Panc1 (cell line): ENCODE measurements at places on chromosomes 4 and X.

DNA sequence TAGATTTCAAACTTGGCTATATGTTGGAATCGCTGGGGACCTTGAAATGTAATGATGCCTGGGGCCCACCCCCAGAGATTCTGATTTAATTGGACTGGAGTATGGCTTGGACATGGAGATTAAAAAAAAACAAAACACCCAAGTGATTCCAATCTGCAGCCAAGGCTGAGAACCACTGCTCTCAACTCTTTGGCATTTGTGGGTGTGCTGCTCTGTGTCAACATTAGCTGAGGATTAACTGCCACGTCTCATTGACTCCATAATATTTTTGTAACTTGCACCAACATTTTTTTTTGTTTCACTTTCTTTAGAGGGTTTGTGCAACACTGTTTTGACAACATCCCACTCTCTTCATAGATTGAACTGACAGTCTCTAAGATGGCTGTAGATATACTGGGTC lies 41.1 kb upstream of the PDK3 start:
- no peak for DNase-seq

GRCh38 chrX:123962006-123962467 lies 531 bp downstream of the STAG2 start:
- DNase-seq, result no peak

DNA sequence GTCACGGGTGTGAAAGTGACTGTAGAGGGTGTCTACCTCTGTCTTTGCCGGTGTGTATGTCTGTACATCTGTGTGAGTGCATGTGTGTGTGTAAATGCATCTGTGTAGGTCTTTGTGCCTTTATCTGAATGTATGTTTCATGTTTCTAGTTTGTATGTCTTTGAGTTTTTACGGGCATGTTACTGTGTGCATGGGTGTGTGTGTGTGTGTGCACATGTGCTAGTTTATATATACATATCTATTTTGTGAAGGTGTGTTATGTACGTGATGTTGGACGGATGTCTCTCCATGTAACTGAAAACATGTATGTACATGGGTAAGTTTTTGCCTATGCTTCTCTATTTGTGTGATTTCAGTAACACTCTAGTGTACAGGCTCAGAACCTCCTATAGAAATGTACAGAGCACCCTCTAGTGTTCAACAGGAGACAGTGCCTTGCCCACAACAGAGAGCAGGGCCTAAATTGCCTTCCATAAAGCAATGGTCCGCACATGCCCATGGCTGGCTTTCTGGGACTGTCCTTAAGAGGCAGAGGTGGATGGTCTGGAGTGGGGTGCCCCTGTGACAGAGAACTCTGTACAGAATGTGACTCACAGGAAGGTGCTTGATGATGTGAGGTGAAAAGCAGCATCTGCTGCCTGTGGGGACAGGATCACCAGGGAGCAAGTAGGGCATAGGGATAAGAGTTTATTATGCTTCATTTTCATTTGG lies 343.5 kb downstream of the RAPGEF2 start:
- DNase-seq, result peak; percentile 41

DNA sequence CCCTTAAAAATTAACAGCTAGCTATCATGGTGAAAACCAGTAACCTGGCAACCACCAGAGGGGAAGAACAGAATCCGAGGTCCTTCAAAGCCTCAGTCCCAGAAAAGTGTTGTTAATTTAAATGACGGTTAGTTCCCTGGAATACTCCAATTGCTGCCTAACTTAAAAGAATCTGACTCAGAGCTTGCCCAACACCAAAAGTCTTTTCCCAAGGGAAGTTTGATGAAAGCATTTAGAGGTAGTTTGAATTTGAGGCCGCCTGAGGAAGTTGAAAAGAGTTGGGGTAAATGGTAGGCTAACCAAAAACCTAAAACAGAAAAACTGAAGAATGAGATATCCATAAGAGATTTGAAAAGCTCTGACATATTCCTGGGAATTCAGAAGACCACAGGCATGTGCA lies 46.6 kb downstream of the IL13RA2 start:
- no peak for DNase-seq

- DNase-seq, result no peak
These were observed 4.0 kb downstream of the PRPS1 start for GRCh38 chrX:107632346-107632745.

- DNase-seq, result no peak
These were observed 146.2 kb downstream of the GATB start for GRCh38 chr4:151614561-151614960.

DNA sequence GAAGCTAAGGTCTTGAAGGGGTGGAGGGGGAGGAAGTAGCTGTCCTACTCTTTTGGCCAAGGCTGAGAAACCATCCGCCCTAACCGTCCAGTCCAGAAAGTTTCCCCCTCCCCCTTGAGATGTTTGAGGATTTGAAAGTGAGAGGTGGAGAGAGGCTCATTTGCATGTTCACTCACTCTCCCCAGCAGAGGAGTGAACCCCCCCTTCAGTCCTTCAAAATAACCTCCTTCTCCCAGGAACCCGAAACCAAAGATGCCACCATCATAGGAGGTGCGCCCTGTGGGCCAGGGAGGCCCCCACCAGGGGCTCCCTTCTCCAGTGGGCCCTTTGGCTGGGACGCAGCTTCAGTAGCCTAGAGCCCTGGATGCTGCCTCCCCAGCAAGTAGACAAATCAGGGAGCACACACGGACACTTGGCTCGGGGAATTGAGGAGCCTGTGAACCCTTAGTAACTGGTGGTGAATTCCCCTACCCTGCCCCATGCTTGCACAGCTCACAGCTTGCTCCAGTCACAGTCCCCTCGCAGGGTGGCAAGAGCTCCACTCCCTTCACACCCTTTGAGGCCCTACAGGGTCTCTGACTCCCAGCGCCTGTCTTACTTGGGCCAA lies 25.6 kb downstream of the ELF4 start:
- no peak for DNase-seq

DNA sequence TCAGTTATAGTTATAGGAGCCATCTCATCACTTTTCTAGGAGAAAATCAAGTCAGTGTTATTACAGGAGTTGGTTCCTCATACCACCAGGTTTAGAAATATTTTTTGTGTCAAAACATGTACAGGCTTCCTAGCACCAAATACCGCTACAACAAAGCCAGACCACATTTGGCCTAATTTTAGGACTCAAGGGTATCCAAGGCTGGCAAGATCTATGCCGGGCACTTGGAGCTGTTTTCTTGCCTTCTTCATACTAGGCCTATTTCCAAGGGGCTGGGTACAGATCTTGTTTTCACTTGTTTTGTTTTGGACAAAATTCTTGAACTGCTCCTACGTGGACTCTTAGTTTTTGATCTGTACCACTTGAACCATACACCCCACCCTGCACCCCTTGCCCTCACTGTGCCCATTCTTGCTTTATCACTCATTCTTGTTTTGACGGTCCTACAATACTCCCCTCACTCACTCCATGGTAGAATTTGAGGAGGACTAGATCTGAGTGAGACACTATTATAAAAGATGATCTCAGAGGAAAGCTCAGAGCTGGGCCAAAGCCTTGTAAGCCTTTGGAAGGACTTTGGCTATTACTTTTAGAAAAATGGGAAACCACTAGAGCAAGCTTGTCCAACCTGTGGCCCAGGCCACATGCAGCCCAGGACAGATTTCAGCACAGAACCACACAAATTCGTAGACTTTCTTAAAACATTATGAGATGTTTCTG lies 17.7 kb upstream of the TMEM144 start:
- DNase-seq, result no peak

DNA sequence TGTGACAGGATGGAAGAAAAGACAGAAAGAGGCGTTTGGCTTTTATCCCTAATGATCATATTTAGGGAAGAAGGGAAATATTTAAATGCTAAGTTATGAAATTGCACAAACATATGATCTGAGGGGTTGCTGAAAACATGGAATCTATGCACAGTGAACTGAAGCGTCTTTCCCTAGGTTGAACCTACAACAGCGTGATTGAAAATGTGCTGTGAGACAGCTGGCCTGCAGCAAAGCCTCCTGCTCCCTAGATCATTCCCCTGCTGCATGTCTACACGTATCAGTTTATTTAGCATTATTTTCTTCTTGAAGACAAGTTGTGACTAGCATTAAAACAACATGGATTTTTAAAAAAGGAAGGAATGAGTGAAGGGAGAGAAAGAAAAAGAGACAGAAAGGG lies 272.5 kb upstream of the TRAM1L1 start:
- no peak for DNase-seq

DNA sequence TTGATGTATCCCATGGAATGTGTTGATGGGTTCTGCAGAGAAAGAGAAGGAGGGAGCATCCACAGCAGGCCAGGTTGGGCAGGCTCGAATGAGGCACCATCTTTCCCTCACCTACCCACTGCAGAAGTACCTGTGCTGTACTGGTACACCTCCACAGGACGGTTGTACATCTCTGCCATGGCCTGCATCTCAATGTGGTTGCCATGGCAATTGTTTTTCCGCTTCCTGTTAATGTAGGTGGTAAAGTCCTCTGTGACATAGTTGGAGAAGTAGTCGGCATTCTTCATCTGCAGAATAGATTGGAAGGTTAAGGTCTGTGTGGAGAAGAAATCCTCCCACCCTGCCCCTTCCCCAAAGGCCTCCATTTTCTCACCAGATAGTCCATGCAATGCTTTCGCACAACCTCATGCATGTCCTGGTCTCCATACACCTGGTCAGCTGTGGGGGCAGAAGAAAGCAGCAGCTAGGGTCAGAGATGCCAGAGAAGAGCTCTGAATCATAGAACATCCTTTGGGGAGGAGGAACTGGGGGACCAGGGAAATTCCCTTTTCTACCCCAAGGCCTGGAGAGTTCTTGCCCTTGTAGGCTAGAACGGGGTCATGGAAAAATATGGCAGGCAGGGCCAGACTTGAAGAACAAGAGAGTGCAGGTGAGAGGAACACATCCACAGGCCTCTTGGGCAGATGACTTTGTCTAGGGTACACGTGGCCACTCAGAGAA lies 15.9 kb upstream of the PIM2 start:
- DNase-seq, result no peak

DNA sequence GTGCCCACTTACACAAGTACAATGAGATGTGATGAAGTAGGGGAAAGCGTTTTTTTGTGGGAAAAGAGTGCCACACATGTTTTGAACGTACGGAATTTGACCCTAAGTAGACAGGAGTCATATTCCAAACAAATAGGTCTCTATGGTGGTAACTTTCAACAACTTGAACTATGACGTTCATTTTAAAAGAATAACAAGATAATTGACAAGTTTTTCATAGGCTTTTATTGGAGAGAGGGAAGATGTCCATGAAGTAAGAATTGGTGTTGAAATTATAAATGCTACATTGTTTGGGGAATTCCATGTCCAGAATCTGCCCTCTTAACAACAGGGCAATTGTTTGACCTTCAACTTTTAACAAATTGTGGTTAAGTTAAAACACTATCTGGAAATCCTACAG lies 126.5 kb downstream of the GASK1B start:
- DNase-seq, result no peak

DNA sequence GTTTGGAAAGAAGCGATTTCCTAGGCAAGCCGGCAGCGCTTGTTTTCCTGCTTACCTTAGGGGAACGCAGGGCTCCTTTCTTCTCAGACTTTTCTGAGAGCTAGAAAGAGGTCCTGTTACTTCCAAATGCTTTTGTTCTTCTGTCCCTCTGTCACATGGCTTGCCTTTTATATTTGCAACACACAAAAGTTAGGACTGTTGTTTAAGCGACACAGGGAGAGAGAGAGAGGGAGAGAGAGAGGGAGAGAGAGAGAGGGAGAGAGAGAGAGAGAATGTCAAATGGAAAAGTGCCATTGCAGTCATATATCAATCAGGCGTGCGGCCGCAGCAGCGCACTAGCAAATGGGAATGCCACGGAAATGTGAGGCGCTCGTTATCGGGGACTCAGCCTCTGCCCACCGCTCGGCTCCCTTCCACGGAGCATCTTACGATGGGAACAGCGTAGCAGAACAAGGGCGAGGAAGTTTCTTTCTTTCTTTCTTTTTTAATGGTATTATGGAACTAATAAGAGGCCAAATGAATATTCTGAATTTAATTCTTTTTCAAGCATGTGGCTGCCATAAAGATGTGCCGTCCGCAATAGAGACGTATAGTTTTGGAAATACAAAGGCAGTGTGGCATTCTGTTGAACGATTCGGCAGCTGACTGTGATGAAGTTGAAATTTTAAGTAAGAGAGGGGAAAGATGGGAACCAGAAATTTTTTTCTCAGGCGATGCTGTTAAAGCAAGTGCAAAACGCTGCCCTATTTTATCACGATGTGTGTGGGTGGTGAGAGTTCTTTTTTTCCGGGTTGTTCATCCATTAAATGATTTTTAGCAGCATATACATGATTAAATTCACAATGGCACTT lies at the start of gene NDP:
TSS of gene NDP (minus strand) at position 142 of the 851 bp plus-strand sequence. CDS start 14,745 bp downstream, outside the sequence.
- DNase-seq, result no peak
